ENCODE measurements at places on chromosomes 1 and 21. TPM values are rescaled to one million over a fixed set of nuclear protein-coding genes. Genes with fewer than 3 reads are reported as not detected.
A peak's percentile ranks its signal among the peaks of the same experiment; 100 is the strongest.

DNA sequence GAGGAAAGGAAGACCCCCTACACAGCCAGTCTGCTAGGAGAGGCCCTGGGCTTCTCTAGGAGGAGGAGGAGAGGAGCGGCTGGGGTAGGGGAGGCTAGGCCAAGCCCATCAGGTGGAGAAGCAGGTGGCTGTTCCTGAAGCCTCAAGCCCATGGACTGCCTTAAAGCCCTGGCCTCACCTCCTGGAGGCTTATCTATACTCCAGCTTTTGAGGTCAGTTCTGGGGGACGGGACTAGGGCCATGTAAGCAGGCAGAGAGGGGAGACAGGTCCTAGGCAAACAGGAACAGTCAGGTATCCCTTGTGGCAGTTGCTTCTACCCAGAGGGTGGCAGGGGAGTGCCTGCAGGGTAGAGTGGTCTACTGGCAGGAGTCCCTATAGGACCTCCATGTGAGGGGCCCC, 40.6 kb downstream of the KCNC4 start:
- no peak for DNase-seq

- DNase-seq, result peak; percentile 19
Observed at GRCh38 chr1:109873278-109874175, 37.1 kb upstream of the CSF1 start.

DNA sequence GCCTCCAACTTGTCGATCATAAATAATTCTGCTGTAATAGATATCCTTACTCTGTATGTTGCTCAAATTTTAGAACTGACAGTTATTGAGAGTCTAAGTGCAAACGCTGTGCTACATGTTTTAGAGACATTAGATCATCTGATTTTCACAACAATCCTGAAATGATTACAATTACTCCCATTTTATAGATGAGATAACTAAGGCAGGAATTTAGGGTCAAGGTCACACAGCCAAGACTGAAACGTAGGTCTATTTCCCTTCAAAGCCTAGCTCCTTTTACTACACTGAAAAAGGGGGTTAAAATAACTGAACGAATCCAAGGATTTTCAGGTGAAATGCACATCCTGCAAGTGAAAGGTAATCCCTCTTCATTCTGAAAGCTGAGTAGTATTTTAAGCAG, 2.7 kb upstream of the DCAF6 start:
- DNase-seq, result no peak

- no peak for DNase-seq
Observed at GRCh38 chr1:110420874-110421793, 13.6 kb upstream of the LAMTOR5 start.

DNA sequence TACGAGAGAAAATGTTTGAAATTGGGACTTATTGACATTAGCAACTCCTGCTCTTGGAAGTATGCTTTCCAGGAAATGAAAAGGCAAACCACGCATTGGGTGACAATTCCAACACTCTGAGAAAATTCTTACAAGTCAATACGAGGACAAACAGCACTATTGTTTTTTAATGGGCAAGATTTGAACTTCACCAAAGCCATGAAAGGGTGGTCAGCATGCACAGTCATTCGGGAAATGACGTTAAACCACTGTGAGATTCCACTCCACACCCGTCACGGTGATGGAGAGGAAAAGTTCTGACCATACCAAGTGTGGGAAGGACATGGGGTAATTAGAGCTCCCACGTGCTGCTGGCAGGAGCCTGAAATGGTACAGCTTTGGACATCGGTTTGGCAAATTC, 12.2 kb upstream of the PRXL2B start:
- no peak for DNase-seq

DNA sequence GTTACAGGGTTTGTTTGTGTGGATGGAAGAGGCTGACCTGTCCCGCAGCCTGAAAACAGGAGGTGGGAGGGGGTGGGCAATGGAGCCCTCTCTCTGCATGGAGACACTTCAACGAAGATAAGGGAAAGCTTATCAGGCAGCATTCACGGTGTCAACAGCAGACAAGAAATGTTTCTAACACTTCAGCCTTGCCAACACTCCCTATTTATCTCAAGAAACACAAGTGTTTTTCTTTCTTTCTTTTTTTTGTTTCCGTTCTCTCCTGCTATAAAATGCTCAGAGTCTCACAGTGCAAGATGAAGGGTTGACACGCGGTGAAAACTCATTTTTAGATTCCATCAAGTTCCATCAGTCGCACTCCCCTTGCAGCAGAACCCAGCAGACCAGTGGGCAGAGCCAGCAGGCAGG, 594.4 kb downstream of the MATN1 start:
- no peak for DNase-seq

HEYL gene
- total RNA-seq, result 0.63 TPM

DNA sequence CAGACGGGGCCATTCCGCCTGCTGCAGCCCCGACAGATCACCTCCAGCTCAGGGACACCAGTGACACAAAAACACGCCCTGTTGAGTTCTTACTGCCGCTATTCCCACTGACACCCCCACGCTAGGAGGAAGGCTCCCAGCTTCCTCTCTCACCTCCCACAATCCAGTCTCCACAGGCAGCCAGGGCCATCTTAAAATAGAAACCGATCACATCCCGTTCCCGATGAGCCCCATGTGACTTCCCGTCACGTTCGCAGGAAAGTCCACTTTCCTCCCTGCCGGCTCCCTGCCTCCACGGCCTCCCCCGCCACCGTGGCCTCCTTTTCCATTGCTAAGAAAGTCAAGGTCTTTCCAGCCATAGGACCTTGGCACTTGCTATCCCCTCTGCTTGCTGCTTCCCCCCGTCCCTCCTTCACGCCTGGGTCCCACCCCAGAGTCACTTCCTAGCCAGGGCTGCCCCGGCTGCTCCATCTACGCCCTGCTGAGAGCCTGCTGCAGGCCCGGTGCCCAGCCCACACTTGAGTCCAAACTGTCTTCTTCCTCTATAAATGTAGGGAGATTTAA, 24.0 kb upstream of the DDOST start:
- DNase-seq, result peak; percentile 41

DCLRE1B gene
- 16.6 TPM for total RNA-seq

- DNase-seq, result no peak
Observed at GRCh38 chr21:16302851-16303282, 573.1 kb downstream of the USP25 start.

- no peak for DNase-seq
Observed at GRCh38 chr1:43314233-43314632, 13.5 kb downstream of the TIE1 start.

- no peak for DNase-seq
Observed at GRCh38 chr1:42330215-42330614, 4.8 kb downstream of the FOXJ3 start.
